Erythroblast (primary cell): ENCODE measurements at places on chromosomes 7 and 10.

GRCh38 chr10:124043310-124044142, 49.9 kb downstream of the CHST15 start:
- no peak for DNase-seq

- no peak for DNase-seq
These were observed 35.5 kb upstream of the ZMIZ2 start for GRCh38 chr7:44713141-44713540.

- no peak for DNase-seq
These were observed 161.7 kb downstream of the FAM107B start for GRCh38 chr10:14612873-14613587.

DNA sequence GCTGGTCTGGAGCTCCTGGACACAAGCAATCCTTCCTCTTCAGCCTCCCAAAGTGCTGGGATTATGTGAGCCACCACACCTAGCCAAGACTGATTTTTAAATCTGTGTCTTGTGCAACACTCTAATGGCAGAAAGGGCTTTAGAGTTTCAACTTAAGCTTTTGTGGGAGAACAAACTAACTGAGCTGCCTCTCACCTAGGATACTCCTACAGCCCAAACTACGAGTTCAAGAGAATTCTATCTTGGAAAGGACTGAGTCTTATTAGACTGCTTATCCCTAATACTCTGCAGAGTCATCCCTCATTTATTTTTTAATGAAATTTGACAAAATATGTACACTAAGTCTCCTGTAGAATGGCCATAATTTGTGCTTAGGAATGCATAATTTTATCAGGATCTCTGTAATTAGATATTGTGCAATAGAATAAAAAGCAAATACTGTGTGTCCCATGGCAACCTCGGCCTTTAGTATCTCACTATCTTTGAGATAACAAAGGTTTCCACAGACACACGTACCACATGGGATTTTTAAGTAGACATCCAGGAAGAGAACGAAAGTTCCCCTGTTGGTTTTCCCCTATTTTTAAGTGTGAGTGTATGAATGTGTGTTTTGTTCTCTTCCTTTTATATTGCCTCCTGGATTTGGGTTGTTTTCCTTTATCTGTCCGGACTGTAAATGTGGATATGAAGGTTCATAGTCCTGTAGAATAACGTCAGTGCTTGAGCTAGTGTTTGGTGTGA, 199.4 kb upstream of the TCF7L2 start:
- DNase-seq = no peak

DNA sequence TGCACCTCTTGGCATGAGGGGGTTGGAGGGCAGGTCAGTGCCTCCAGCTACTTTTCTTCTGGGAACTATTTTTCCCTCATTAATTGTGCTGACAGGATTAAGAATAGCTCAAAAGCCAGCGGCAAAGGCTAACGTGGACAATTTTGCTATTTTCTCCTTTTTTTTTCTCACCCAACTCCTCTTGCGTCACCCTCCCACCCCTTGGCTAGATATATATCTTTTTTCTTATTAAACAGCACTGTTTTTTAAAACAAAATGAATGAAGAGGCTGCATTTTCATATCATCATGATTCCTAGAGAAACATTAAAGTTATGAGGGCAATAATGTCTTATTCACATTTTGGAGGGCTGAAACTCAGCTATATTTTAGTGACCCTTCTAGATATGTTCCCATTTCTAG, 251.8 kb upstream of the NFE2L3 start:
- DNase-seq = no peak
